Amygdala (tissue), 56 donors: ENCODE measurements at places on chromosomes 5 and 9.

DNA sequence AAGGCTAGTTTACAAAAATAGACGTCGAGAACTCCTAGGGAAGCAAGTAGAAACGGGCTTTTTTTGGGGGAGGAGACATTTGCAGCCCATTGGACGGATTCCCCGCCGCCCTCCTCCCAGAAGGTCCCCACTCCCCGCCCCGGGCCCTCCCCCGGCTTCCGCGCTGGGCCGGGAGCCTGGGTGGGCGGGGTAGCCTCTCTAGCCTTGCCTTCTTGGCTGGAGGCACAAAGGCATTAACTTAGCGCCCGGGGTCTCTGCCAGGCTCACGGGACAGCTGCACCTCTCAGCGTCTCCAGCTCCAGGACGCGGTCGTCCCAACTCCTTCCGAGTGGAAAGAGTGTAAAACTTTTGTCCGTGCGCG lies at the start of gene DMRTA1:
TSS of gene DMRTA1 (plus strand) at position 236 of the 361 bp plus-strand sequence. CDS start 242 bp downstream, outside the sequence.
- peak; percentile 39 for DNase-seq

- DNase-seq: no peak
These were observed 472.1 kb upstream of the TNC start for GRCh38 chr9:115590011-115590410.

GRCh38 chr5:65774346-65774745 lies 52.3 kb downstream of the NLN start:
- DNase-seq: no peak

GRCh38 chr9:136100700-136101614 lies 5.9 kb upstream of the NACC2 start:
- DNase-seq: no peak
